ENCODE measurements at places on chromosomes 5 and 9. TPM values are rescaled to one million over a fixed set of nuclear protein-coding genes. Genes with fewer than 3 reads are reported as not detected.
A peak's percentile ranks its signal among the peaks of the same experiment; 100 is the strongest.

DNA sequence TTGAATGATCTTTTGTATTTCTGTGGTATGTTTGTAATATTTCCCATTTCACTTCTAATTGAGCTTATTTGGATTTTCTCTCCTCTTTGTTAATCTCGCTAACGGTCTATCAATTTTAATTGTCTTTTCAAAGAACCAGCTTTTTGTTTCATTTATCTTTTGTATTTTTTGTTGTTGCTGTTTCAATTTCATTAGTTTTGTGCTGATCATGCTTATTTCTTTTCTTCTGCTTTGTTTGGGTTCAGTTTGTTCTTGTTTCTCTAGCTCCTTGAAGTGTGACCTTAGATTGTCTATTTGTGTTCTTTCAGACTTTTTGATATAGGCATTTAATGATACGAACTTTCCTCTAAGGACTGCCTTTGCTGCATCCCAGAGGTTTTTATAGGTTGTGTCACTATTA, 28.4 kb upstream of the SNCAIP start:
- no peaks in the 10 kb centered on the region for H3K36me3 ChIP-seq
- no peaks in the 10 kb centered on the region for H3K4me1 ChIP-seq
- peaks cover 5% of the 10 kb centered on the region for H3K27me3 ChIP-seq
- DNase-seq = no peak
- H3K27ac ChIP-seq = no peak overlapping the region

DNA sequence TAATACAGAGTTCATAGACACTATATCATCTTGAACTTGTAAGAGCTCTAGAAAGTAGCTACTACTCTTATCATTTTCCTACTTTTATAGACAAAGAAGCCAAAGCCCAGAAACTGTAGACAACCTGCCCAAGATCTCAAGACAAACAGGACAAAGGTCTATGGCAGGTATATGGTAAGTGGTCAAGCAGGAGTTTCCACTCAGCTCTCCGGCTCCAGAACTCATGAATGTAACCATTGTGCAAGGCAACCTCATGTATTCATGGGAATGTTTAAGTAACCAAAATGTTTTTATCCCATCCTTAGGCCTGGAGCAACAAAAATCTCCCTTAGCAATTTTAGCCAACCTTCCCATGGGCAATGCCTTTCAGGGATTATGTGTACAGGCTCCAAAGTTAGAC, 163.4 kb upstream of the PUM3 start:
- DNase-seq = no peak
- peaks cover 6% of the 10 kb centered on the region for H3K27me3 ChIP-seq
- H3K27ac ChIP-seq = no peak overlapping the region
- H3K36me3 ChIP-seq = no peaks in the 10 kb centered on the region
- no peaks in the 10 kb centered on the region for H3K4me1 ChIP-seq

GRCh38 chr5:53819482-53819881, 259.0 kb downstream of the NDUFS4 start:
- peaks cover 24% of the 10 kb centered on the region for H3K27me3 ChIP-seq
- no peak for DNase-seq
- no peak overlapping the region for H3K4me3 ChIP-seq
- H3K27ac ChIP-seq = no peak overlapping the region
- H3K4me1 ChIP-seq = no peaks in the 10 kb centered on the region
- H3K36me3 ChIP-seq = no peaks in the 10 kb centered on the region

The PTGDS gene
- total RNA-seq = not detected

DNA sequence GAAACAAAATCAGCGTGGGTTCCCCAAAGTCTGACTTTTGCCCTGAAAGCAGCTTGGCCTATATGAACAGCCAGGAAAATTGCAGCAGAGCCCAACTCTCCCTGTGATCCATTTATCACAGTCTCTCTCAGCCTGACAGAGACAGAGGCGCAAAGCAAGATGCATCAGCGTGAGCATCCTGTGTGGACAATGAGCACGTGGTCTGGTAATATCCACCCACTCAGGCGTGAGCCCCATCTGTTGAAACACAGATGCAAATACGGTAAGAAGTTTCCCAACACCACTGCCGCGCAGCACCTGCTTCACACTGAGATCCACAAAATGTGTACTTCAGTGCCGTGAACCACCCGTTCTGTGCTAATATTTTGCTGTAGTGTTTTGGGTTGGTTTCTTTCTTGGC, 114.6 kb downstream of the MRPL36 start:
- no peak overlapping the region for H3K4me3 ChIP-seq
- no peak for DNase-seq
- H3K27me3 ChIP-seq = peaks cover 8% of the 10 kb centered on the region
- no peaks in the 10 kb centered on the region for H3K36me3 ChIP-seq

GRCh38 chr5:157965040-157965678, 106.2 kb upstream of the CLINT1 start:
- H3K36me3 ChIP-seq = no peaks in the 10 kb centered on the region
- DNase-seq = no peak
- no peak overlapping the region for H3K4me3 ChIP-seq
- peaks cover 1% of the 10 kb centered on the region for H3K27me3 ChIP-seq
- H3K4me1 ChIP-seq = no peaks in the 10 kb centered on the region
- no peak overlapping the region for H3K27ac ChIP-seq

The ZNF354C gene
- total RNA-seq = 4.5 TPM

GRCh38 chr9:89153232-89154017, 25.2 kb downstream of the SHC3 start:
- peak overlapping the region; percentile 72 for H3K4me3 ChIP-seq
- H3K36me3 ChIP-seq = no peaks in the 10 kb centered on the region
- H3K27ac ChIP-seq = peak overlapping the region; percentile 97
- no peaks in the 10 kb centered on the region for H3K27me3 ChIP-seq
- H3K4me1 ChIP-seq = peaks cover 49% of the 10 kb centered on the region
- DNase-seq = peak; percentile 85

DNA sequence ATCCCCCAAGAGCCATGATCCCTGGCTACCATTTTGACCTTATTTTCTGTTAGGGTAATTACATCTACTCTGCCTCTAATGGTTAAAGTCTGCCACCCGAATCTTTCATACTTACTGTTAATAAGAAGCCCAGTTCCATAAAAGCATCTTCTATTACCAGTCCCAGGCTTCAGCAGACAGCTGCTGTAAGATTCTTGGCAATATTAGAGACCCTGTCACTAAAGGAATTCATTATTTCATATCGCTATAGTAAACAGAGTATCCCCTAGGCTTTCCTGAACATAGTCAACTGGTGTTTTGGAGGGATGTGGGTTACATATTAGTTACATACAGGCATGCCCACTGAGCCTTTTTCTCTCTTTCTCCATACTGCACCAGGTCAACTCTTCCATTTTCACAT, 608.7 kb upstream of the SEMA6A start:
- H3K27me3 ChIP-seq = no peaks in the 10 kb centered on the region
- H3K4me1 ChIP-seq = no peaks in the 10 kb centered on the region
- no peaks in the 10 kb centered on the region for H3K36me3 ChIP-seq

- DNase-seq = no peak
- H3K36me3 ChIP-seq = peaks cover 12% of the 10 kb centered on the region
- H3K4me3 ChIP-seq = no peak overlapping the region
- no peaks in the 10 kb centered on the region for H3K27me3 ChIP-seq
- peaks cover 21% of the 10 kb centered on the region for H3K4me1 ChIP-seq
These were observed 91.8 kb downstream of the GLIS3 start for GRCh38 chr9:4207881-4208615.

The SPAAR gene
- total RNA-seq = not detected

GRCh38 chr9:125415583-125416460, 154.2 kb downstream of the GAPVD1 start:
- no peaks in the 10 kb centered on the region for H3K36me3 ChIP-seq
- no peak for DNase-seq
- no peak overlapping the region for H3K4me3 ChIP-seq
- no peaks in the 10 kb centered on the region for H3K27me3 ChIP-seq
- H3K4me1 ChIP-seq = peaks cover 5% of the 10 kb centered on the region
- H3K27ac ChIP-seq = no peak overlapping the region

- DNase-seq = no peak
- H3K4me1 ChIP-seq = no peaks in the 10 kb centered on the region
- no peaks in the 10 kb centered on the region for H3K36me3 ChIP-seq
- H3K27me3 ChIP-seq = peaks cover 27% of the 10 kb centered on the region
- H3K4me3 ChIP-seq = no peak overlapping the region
These were observed 288.0 kb upstream of the ANKRD55 start for GRCh38 chr5:56520986-56521730.

The DRD1 gene
- not detected for total RNA-seq

DNA sequence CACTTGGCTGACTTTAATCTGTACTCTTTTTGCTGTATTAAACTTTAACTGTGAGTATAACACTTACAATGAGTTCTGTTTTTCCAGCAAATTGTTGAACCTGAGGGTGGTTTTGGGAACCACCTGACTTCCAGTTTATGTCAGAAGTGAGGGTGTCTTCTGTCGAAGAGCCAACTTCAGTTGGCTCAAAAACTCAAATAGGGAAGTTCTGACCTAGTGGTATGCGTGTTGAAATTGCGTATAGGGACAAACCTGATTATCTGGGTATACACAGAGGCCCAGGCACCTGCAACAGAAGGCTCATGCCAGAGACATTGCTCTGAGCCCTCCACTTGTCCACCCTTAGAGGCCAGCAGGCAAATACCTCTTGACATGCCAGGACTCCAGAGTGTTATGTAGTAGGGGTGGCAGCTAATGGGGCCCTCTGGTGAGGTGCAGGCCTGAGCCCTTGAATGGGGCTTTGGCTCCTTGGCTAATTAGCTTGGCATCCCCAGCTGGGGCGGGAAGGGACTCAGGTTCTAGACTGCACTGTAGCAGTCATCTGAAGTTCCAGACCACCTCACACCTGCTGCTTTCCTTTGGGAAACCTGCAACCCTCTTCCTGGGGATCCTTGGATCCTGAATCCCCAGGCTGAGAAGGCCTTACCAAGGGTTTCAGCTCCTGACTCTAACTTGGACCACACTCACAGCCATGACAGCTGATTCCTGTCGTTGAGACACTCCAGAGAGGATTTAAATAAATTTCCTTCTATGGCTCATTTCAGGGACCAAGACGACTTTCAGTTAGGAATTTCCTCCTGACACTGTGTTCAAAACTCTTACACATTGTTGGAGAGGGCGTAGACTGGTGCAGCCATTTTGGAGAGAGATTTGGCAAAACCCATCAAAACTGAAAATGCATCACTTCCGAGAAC, 189.6 kb downstream of the HSPA4 start:
- H3K27me3 ChIP-seq = peaks cover 16% of the 10 kb centered on the region
- H3K27ac ChIP-seq = no peak overlapping the region
- DNase-seq = no peak
- H3K4me3 ChIP-seq = no peak overlapping the region

DNA sequence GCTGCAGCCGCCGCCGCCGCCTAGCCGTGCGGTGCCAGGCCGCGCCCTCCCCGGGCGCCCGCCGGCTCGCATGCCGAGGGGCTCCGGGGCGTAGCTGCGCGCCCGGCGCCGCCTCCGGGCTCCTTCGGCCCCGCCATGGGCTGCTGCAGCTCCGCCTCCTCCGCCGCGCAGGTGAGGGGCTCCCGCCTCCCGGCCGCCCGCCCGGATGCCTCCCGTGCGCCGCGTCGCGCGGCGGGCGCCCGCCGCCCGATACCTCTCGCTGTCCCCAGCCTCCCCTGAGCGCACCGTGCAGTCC, 230 bp downstream of the SLC44A1 start:
- peak overlapping the region; percentile 89 for H3K4me3 ChIP-seq
- peaks cover 72% of the 10 kb centered on the region for H3K4me1 ChIP-seq
- DNase-seq = no peak
- peak overlapping the region; percentile 67 for H3K27ac ChIP-seq

- peaks cover 11% of the 10 kb centered on the region for H3K27me3 ChIP-seq
- peak overlapping the region; percentile 53 for H3K27ac ChIP-seq
- peak overlapping the region; percentile 97 for H3K4me3 ChIP-seq
- peaks cover 13% of the 10 kb centered on the region for H3K36me3 ChIP-seq
These were observed 800 bp upstream of the KCNN2 start for GRCh38 chr5:114360816-114361723.

DNA sequence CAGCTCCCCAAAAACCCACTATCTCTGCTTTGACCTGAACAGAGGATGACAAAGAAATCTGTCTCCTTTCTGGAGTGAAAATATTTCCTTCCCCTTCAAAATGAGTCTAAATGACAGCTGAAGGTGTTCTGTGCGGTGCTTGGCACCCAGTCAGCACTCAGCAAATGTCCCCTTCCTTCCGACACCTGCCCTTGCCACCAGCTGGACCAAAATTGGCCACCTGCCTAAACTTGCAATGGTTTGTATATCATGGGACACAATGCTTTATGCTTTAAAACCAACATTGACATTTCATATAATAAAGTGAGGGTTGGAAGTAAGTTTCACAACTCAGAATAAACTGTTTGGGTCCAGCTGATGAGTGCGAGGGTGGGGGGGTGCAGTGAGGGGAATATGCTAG, 7.5 kb upstream of the TTC1 start:
- H3K4me1 ChIP-seq = no peaks in the 10 kb centered on the region
- peaks cover 21% of the 10 kb centered on the region for H3K27me3 ChIP-seq
- H3K27ac ChIP-seq = no peak overlapping the region
- no peaks in the 10 kb centered on the region for H3K36me3 ChIP-seq
- no peak overlapping the region for H3K4me3 ChIP-seq

The EQTN gene
- total RNA-seq = not detected

- no peak for DNase-seq
- no peak overlapping the region for H3K4me3 ChIP-seq
- H3K27ac ChIP-seq = no peak overlapping the region
- peaks cover 4% of the 10 kb centered on the region for H3K36me3 ChIP-seq
- H3K4me1 ChIP-seq = peaks cover 9% of the 10 kb centered on the region
- no peaks in the 10 kb centered on the region for H3K27me3 ChIP-seq
These were observed 58.4 kb downstream of the RANBP17 start for GRCh38 chr5:170920196-170920595.

GRCh38 chr5:171444582-171444981, 25.1 kb downstream of the FGF18 start:
- H3K27ac ChIP-seq = no peak overlapping the region
- H3K27me3 ChIP-seq = peaks cover 15% of the 10 kb centered on the region
- DNase-seq = no peak

The TMOD1 gene
- total RNA-seq = 0.55 TPM

DNA sequence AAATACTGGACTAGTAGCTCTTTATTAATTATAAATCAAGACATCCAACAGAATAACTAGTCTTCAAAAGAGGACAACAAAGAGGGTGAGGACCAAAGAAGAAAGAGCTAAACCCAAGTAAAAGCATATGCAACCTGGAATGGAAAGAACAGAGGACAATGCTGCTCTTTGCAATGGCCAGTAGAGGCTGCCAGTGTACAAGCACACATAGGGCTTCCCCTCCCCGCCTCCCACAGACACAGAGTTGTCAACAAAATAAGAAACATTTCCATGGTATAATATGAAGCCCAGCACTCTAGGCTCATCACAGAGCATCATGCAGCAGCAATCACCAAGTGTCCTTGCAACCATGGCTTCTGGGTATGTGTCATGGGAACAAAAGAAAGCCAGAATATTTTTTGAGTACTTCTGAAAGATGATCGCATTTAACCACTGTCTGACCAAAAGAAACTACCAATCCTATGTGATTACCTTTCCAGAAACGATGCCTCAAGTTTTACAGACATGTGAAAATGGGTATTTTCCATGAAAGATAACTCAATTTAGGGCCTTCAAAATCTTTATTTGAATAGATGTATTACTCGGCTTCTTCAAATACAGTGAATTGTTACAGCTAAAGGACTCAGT, 58.1 kb downstream of the RFX3 start:
- DNase-seq = peak; percentile 66
- peaks cover 28% of the 10 kb centered on the region for H3K4me1 ChIP-seq
- H3K36me3 ChIP-seq = no peaks in the 10 kb centered on the region

The NUTM2G gene
- total RNA-seq = not detected

The ANKRD33B gene
- total RNA-seq = 13.1 TPM

GRCh38 chr9:126864771-126865170, 4.3 kb downstream of the ZBTB34 start:
- no peak overlapping the region for H3K27ac ChIP-seq
- H3K36me3 ChIP-seq = peaks cover 20% of the 10 kb centered on the region
- no peak for DNase-seq
- no peaks in the 10 kb centered on the region for H3K27me3 ChIP-seq
